ENCODE measurements at places on chromosomes 7 and 10.

DNA sequence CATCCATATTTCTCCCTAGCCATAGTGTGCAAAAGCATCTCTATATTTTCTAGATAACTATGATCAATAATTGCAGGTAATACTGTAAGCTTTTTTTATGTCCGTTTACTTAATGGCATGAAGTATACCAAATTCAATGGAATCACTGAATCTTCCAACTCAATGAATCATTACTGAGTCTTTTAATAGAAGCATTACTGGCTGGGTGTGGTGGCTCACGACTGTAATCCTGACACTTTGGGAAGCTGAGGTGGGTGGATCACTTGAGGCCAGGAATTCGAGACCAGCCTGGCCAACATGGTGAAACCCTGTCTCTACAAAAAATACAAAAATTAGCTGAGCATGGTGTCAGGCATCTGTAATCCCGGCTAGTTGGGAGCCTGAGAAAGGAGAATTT is 372.5 kb downstream of the BMPER start:
- no peak for DNase-seq

- no peak for DNase-seq
Observed at GRCh38 chr10:46541017-46541661, 15.3 kb downstream of the GPRIN2 start.

- no peak for DNase-seq
Observed at GRCh38 chr10:80203835-80204676, 1.3 kb downstream of the ANXA11 start.

DNA sequence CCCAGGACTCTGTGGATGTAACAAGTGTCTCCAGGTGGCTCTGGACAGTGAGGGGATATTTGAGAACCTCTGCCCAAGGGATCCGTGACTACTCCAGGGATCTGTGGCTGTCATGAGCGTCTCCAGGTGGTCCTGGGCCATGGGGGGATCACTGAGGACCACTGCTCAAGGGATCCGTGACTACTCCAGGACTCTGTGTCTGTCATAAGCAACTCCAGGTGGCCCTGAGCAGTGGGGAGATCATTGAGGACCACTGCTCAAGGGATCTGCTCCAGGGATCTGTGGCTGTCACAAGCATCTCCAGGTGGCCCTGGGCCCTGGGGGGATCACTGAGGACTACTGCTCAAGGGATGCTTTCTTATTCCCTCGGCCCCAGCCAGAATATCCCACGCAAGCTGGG is 133.2 kb upstream of the ADARB2 start:
- no peak for DNase-seq

DNA sequence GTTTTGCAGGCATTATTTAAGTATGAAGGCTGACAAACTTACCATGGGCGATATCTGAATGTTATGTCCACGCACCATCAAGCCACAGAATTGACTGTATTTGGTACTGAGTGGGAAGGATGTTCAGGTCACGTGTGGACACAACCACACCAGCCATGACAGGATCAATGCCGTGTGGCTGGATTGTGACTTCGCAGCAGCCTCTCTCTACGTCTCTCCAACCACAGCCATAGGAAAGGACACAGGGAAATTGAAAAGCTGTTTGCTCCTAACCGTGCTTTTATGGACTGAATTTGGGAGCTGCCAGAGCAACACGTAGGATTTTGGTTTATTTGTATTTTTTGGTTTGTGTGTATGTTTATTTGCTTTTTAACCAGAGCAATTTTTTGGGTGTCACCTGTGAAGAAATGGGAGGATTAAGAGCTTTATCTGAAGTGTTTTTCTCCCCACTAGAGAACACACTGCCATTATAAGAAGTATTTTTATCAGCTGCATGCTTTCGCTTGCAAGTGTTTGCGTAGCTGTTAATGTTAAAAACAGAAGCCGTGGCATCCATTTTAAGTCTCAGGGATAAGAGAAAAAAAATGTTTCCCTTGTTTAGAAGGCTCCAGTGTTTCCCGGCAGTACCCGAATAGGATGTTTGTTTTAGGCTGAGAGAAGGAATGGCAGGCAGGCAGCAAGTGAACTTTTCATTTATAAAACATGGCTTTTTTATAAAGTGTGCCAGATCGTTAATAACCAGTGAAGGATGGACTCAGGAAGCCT is 401.1 kb upstream of the NFE2L3 start:
- no peak for DNase-seq
